ENCODE measurements at places on chromosomes 6 and 20. TPM values are rescaled to one million over a fixed set of nuclear protein-coding genes. Genes with fewer than 3 reads are reported as not detected.

- no peaks in the 10 kb centered on the region for H3K27me3 ChIP-seq
- H3K27ac ChIP-seq = no peak overlapping the region
- H3K4me1 ChIP-seq = peaks cover 58% of the 10 kb centered on the region
- no peak overlapping the region for H3K4me3 ChIP-seq
- H3K36me3 ChIP-seq = no peaks in the 10 kb centered on the region
Observed at GRCh38 chr6:137923866-137924653, 57.0 kb downstream of the TNFAIP3 start.

DNA sequence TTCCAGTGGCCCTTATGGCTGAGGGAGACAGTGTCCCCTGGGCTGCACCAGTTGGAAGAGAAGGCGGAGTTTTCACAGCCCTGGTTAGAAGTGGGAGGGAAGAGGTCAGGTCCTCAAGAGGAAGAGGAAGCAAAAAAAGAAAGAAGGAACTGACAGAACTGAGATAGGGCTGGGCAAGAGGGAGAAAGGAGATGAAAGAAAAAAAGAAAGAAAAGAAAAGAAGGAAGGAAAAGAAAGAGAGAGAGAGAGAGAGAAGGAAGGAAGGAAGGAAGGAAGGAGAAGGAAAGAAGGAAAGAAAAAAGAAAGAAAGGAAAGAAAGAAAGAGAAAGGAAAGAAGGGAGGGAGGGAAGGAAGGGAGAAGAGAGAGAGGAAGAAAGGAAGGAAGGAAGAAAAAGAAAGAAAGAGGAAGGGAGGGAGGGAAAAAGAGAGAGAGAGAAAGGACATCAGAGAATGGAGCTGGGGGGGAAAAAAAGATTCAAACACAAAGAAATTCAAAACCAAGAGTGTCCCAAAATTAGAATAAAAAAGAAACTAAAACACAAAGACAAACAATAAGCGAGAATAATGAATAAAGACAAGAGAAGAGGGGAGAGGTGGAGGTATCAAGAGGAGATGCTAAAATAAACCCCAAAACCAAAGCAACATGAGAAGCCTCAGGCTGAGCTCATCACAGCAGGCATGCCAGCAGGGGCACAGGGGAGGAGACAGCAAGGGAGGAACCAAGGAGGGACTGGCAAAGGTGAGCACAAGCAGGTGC is 5.3 kb upstream of the FUCA2 start:
- H3K27me3 ChIP-seq = no peaks in the 10 kb centered on the region
- DNase-seq = no peak
- no peak overlapping the region for H3K27ac ChIP-seq
- no peaks in the 10 kb centered on the region for H3K36me3 ChIP-seq
- no peak overlapping the region for H3K4me3 ChIP-seq

The DPPA5 gene
- not detected for polyA plus RNA-seq

GRCh38 chr6:30883685-30884520 is at the start of gene DDR1:
Gene DDR1, plus strand, starts transcription at chr6:30884519. Its CDS starts 4,211 bp downstream, at chr6:30888730.
- H3K36me3 ChIP-seq = no peaks in the 10 kb centered on the region
- H3K4me3 ChIP-seq = peak within 1 kb of the TSS; percentile 60
- peak within 1 kb of the TSS; percentile 81 for H3K27ac ChIP-seq
- H3K27me3 ChIP-seq = no peaks in the 10 kb centered on the region

The HLA-DQB2 gene
- polyA plus RNA-seq = 41.1 TPM

DNA sequence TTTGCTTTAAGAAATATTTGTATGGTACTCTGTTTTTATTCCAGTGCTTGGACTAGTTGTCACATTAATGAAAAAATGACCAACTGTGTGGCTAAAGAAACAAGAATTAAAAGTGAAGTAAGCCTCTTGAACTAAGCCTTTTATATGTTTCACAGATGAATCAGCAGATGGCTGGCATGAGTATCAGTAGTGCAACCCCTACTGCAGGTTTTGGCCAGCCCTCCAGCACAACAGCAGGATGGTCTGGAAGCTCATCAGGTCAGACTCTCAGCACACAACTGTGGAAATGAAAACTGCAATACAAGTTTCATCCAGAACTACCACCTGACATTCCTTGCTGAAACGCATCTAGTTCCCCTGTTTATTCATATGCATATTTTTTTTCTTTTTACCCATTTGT is 96.8 kb downstream of the B3GAT2 start:
- H3K27ac ChIP-seq = no peak overlapping the region
- no peaks in the 10 kb centered on the region for H3K36me3 ChIP-seq
- H3K4me1 ChIP-seq = peaks cover 27% of the 10 kb centered on the region
- H3K27me3 ChIP-seq = no peaks in the 10 kb centered on the region
- DNase-seq = no peak

DNA sequence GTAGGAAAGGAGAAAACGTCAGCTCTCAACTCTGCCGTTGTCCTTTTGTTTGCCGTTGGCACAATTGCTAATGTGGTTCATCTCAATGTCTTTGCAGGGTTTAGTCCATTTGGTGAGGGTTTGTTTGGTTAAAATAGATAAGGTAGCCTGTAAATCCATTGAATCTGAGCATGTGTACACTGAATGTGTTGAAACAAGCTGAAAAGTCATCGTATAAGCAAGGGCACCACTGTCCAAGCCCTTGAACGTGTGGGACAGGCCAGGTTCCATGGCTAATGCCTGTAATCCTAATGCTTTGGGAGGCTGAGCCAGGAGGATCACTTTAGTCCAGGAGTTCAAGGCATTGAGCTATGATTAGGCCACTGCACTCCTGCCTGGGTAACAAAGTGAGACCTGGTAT is 224.7 kb upstream of the PLCB4 start:
- H3K4me3 ChIP-seq = no peak overlapping the region
- no peak for DNase-seq
- no peaks in the 10 kb centered on the region for H3K36me3 ChIP-seq
- H3K4me1 ChIP-seq = no peaks in the 10 kb centered on the region
- no peaks in the 10 kb centered on the region for H3K27me3 ChIP-seq
- no peak overlapping the region for H3K27ac ChIP-seq

GRCh38 chr6:37812841-37813240 is 6.7 kb upstream of the ZFAND3 start:
- DNase-seq = no peak
- H3K4me1 ChIP-seq = peaks cover under 1% of the 10 kb centered on the region
- no peaks in the 10 kb centered on the region for H3K36me3 ChIP-seq

DNA sequence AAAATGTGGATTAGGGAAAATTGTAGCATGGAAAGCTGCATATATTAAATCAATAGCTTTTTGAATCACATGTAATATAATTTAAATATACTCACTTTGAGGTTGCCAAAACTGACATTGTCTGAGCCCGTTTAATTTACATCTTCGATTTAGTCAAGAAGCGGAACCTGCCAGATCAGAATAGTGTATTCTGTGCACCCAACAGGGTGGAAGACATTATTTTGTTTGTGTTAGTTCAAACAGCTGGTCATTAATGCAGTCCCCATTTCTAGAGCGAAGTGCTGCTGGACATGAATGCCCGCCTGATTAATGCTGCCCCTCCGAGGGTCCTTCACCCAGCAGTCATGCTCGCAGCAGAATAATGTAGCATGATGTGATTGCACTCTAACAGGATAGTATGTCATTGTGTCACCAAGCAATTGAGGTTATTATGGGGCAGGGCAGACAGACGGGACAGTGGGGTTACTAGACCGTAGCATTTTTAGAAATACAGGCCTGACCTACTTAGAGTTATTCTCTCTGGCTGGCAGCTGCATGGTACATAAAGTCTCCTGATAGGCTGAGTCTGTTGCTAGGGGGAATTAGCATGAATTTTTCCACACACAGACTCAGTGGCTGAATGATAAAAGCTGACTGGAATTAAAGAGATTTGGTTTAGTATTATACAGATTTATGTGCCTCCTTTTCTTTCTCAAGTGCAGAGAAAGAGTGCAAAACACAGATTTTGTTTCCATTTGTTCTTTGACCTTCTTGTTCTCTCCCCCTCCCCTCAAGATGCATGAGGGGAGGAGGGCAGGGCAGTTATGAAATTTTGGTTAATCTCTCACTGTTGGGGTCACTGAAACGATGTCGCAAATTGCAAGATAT is 147.1 kb downstream of the PRL start:
- no peaks in the 10 kb centered on the region for H3K36me3 ChIP-seq
- no peaks in the 10 kb centered on the region for H3K27me3 ChIP-seq
- H3K4me3 ChIP-seq = no peak overlapping the region
- H3K4me1 ChIP-seq = peaks cover 15% of the 10 kb centered on the region
- no peak for DNase-seq

DNA sequence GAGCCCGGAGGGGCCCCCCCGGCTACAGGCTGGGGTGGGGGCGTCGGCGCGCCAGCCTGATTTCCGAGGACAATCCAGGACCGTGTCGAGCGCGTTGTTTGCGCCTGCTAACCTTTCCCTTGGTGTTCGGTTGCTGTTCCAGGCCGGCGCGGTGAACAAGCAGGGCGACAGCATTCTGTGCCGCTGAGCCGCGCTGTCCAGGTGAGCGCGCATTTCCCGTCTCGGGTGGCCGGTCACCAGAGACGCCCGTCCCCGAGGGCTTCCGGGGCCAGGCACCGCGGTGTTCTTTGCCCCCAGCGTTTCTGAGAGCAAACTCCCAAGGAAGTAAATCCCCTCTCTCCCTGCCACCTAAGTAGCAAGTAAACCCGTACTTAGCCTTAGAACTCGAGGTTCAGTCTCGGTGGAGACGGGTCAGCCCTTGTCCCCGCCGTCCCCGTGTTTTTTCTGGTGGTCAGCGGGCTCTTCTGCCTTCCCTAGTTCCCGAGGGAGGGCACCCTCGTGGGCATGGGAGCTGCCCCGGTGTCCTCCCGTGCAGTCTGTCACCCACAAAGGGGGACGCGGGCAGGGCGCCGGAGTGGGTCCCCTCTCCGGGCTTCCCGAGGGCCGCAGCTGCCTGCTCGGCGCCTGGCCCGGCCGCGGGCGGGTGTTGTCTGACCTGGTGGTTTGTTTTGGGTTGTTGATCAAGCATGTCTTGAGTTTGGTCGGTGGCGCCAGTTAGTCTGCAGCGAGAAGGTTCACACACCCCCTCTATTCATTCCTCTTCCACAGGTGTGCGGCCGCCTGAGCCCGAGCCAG is 1.5 kb downstream of the ID4 start:
- H3K27me3 ChIP-seq = peaks cover 5% of the 10 kb centered on the region
- peaks cover 4% of the 10 kb centered on the region for H3K4me1 ChIP-seq
- DNase-seq = no peak
- H3K27ac ChIP-seq = no peak overlapping the region

DNA sequence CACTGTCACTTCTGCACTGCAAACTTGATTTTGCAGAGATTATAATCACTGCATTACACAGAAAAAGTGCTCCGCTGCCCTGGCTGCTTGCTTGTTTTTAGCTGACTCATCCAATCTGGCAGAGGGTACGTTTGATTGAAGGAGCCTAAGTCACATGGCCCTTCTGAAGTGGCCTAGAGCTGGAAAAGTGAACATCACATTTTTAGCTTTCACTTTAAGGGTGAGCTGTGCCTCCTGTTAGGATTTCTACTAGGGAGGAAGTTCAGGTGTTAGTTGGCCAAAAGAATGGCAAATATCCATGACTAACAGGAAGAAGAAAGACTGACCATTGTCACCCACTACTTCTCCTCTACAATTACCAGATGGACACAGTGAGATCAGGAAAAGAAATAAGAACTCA is 889.1 kb upstream of the MAP3K7 start:
- no peaks in the 10 kb centered on the region for H3K4me1 ChIP-seq
- H3K27ac ChIP-seq = no peak overlapping the region
- no peak overlapping the region for H3K4me3 ChIP-seq
- no peaks in the 10 kb centered on the region for H3K27me3 ChIP-seq
- no peak for DNase-seq

The TMEM244 gene
- not detected for polyA plus RNA-seq

GRCh38 chr6:89073840-89074239 is 6.7 kb upstream of the PNRC1 start:
- H3K27me3 ChIP-seq = no peaks in the 10 kb centered on the region
- H3K4me1 ChIP-seq = peaks cover 4% of the 10 kb centered on the region
- no peak overlapping the region for H3K4me3 ChIP-seq

- no peak overlapping the region for H3K4me3 ChIP-seq
- H3K4me1 ChIP-seq = no peaks in the 10 kb centered on the region
- peaks cover 86% of the 10 kb centered on the region for H3K36me3 ChIP-seq
- no peaks in the 10 kb centered on the region for H3K27me3 ChIP-seq
Observed at GRCh38 chr20:41118632-41119031, 18.7 kb upstream of the PLCG1 start.

Data from B cell (primary cell).